AML-193 (cell line): ENCODE measurements at places on chromosomes 5 and 9.

GRCh38 chr5:54529565-54529964 lies 12.0 kb downstream of the SNX18 start:
- DNase-seq: no peak

DNA sequence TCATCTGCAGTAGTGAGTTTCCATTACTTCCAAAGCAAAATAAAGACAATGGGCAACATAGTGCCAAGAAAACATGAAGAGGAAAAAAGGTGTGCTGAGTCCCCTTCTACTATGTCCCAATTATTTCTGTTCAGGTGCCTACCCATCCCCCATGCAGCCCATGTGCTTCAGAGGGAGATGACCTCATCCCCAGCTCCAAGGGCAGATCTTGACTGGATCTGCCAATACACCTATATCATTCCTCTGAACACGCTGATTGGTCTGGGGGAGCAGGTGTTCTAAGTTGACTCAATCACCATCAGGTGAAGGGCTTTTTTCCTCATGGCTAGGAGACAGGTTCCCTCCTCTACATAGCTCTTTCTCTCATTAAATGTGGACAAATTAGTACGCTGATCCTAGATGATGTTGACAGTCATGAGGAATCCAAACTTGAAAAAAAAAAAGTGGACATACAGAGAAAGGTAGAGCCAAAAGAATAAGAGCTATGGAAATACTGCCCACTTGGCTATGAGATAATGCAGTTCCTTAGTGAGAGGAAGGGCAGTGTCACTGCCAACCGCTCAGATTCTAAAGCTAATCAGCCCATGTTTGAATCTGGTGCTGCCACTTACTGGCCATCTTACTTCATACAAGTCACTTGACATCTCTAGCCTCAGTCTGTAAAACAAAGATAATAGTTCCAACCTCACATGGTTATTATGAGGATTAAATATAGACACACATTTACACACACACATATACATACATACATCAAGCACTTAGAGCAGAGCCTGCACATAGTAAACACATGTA lies 23.1 kb downstream of the PRELID2 start:
- DNase-seq: no peak

GRCh38 chr9:124613849-124614248 lies 106.7 kb upstream of the NR5A1 start:
- DNase-seq: peak; percentile 38

GRCh38 chr9:8890695-8891094 lies 1091.1 kb upstream of the DMAC1 start:
- no peak for DNase-seq

DNA sequence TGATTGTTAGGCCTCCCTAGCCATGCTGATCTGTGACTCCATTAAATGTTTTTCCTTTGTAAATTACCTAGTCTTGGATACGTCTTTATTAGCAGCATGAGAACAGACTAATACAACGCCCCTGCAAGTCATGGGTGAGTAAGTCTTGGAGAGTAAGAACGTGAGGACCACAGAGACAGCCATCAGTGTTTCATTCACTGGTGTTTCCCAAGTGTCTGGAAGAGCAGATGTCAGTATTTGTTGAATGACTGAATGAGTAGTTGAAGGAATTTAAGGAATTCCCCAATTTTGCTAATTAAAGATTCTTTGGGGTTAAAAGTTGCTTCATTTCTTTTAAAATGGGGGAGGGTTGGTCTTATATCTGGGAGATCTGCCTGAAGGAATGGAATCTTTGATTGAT lies 178.8 kb downstream of the TRIO start:
- DNase-seq: no peak

GRCh38 chr9:91282292-91282691 lies 79.4 kb downstream of the AUH start:
- DNase-seq: no peak

GRCh38 chr5:136675769-136676168 lies 310.4 kb upstream of the TRPC7 start:
- DNase-seq: no peak

DNA sequence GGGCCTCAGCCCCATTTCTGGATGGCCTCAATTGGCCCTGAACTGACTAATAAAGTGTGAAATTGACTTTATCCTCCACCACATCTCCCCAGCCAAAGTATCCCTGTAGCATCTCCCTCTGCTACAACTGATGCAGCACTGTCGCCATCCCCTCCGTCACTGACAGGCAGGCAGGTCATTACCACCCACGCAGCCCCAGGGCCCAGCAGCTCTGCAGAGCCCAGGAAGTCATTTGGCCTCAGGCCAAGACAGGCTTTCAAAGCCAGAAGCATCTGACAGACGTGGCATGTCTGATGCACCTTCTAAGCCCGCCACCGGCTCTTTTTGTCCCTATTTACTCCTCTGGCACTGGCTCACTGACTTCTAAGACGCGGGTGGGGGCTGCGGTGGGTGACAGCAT lies 65.3 kb downstream of the ARHGEF37 start:
- no peak for DNase-seq

DNA sequence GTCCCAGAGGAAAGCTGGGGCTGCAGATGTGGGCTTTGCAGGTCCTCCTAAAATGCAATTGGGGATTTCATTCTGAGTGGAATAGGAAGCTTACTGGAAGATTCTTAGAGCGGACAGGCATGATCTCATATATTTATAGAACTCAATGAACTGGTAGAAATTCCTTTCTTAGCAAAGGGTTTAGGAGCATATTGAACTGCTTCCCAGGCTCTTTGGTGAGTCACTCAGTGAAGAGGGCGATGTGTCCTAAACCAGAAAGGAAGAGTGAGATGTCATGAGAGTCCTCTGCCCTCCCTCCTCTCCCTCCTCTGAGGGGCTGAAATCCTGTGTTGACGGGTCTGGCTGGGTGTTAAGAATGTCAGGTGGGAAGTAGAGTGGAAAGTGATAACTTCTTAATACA lies 26.3 kb upstream of the SEMA6A start:
- DNase-seq: no peak

GRCh38 chr5:94285984-94286383 lies 332.4 kb downstream of the KIAA0825 start:
- DNase-seq: no peak

DNA sequence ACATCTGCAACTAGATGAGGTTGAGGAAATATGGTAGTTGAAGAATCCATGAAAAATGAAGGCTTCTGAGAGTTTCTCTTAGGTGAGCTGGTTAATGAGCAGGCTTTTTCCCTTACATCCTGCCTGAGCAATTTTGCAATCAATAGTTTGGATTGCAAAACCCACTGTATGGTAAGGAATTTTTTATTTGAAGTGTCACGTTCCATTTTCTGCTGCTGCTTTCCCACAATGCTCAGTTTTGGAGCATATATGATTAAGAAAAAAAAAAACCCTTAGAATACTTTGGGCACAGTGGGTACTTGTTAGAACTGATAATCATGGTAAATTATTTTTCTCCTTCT lies 144.2 kb downstream of the PCSK1 start:
- no peak for DNase-seq

DNA sequence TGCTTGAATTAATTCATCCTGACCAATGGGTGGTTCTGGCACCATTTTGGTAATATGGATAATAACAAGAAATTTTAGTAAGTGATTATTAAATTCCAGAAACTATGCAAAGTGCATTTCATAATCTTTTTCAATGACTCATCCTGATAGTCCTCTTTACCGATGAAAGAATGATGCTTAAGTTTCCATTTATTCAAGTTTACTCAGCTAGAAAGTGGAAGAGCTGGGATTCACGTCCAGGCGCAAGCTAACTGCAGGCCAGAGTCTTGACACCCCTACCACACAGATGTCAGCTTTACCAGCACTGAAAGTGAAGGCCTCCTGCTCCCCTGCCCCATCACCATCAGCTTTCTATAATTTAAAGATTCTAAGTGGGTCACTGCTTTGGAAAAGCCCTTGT lies 493.5 kb upstream of the WWC1 start:
- DNase-seq: no peak

GRCh38 chr9:81625969-81626368 lies 63.4 kb downstream of the TLE1 start:
- DNase-seq: no peak

DNA sequence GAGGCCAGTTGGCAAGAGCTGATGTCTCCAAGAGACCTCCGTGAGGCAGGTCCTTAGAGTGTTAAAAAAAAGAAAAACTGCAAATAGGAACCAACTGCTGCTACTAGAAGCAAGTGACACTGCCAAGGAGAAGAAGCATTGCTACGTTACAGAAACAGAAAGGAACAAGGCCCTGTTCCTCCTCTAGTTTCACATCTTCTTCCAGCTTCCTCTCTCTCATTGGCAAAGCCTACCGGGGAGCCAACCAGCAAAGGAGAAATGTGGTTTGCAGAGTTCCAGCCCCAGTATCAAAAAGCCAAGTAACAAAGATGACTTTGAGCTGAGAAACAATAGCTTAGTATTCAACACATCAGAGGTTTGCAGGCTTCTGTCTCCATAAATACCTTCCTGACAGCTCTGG lies 145.9 kb downstream of the PRELID2 start:
- no peak for DNase-seq

DNA sequence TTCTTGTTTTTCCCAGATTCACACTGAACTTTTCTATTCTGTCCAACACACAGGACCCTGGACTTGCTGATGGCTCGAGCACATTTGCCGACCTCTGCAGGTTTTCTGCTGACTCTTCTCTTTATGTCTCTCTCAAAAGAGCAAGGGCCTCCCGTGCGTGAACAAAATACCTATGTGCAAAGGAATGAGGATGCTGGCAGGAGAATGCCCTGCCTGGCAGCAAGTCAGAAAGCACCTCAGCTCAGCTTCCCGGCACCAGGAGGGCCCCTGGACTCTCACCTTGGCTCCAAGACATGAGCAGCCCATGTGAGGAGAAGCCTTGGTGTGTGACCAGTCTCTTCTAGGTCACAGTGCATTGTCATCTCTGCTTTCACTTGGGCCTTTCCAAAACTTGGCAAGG lies 36.1 kb downstream of the PAPPA start:
- no peak for DNase-seq

DNA sequence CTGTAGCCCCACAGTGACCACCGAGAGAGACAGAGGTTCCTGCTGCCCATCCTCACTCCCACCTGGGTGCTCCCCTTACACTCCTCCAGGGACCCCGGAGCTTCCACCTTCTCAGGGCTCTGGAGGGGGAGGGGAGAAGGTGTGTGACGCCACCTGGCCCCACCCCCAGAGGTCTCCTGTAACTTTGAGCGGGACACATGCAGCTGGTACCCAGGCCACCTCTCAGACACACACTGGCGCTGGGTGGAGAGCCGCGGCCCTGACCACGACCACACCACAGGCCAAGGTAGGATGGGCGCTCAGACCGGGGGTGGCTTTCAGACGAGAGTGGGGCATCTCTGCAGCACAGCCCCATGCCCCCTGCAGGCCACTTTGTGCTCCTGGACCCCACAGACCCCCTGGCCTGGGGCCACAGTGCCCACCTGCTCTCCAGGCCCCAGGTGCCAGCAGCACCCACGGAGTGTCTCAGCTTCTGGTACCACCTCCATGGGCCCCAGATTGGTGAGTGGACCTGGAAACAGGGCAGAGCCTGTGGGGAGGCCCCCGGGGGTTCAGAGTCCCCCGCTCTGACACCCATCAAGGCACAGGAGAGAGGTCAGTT lies 4.5 kb downstream of the MAMDC4 start:
- no peak for DNase-seq

- DNase-seq: no peak
Measured at GRCh38 chr9:78062710-78063109, 31.1 kb upstream of the GNAQ start.

GRCh38 chr9:121277518-121278295 lies 9.7 kb downstream of the GSN start:
- DNase-seq: no peak
